ENCODE measurements at places on chromosomes 6 and 20. TPM values are rescaled to one million over a fixed set of nuclear protein-coding genes. Genes with fewer than 3 reads are reported as not detected.

- peaks cover 57% of the 10 kb centered on the region for H3K36me3 ChIP-seq
- H3K4me3 ChIP-seq, result no peak overlapping the region
- H3K27me3 ChIP-seq, result no peaks in the 10 kb centered on the region
- H3K4me1 ChIP-seq, result peaks cover 4% of the 10 kb centered on the region
Measured at GRCh38 chr6:147297663-147298316, 93.6 kb downstream of the STXBP5 start.

Gene MYB
- total RNA-seq, result 8.8 TPM

GRCh38 chr6:145090801-145091585 lies 644.3 kb downstream of the EPM2A start:
- no peak overlapping the region for H3K27ac ChIP-seq
- H3K4me3 ChIP-seq, result no peak overlapping the region
- no peaks in the 10 kb centered on the region for H3K36me3 ChIP-seq
- no peaks in the 10 kb centered on the region for H3K4me1 ChIP-seq
- H3K27me3 ChIP-seq, result no peaks in the 10 kb centered on the region

Gene HACE1
- total RNA-seq, result 20.5 TPM

Gene SRMS
- not detected for total RNA-seq

DNA sequence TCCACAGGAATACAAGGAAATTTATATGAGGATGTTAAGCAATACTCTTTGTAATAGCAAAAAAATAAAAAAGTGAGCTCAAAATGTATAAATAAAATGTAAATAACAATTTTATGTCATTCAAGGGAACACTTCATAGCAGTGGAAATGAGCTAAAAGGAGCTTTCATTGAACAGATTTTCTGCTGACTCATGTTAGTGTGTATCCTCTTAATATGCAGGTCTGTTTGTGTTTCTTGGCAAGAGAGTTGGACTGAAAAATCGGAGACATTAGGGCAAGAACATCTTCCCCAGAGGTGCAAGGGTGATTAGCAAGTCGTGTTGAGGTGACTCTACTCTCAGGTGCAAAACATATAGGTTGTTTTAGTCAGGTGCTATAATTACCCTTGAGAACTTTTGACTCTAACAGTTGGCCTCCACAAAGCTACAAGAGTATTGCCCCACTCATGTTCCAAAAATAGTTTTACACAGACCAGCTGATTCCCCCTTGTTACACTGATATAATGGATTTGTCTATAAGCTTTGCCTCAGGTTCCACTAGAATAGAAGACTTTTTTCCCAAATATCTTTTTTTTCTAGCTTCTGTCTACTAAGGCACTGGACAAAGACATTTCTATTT lies 702.9 kb downstream of the TENT5A start:
- H3K27ac ChIP-seq, result no peak overlapping the region
- no peak for DNase-seq
- no peaks in the 10 kb centered on the region for H3K36me3 ChIP-seq
- H3K27me3 ChIP-seq, result no peaks in the 10 kb centered on the region
- H3K4me1 ChIP-seq, result no peaks in the 10 kb centered on the region
- no peak overlapping the region for H3K4me3 ChIP-seq

- no peak overlapping the region for H3K27ac ChIP-seq
- DNase-seq, result no peak
Measured at GRCh38 chr6:119328892-119329793, 20.4 kb downstream of the MAN1A1 start.

GRCh38 chr6:10582774-10583508 lies 61.8 kb downstream of the GCNT2 start:
- H3K4me1 ChIP-seq, result peaks cover 42% of the 10 kb centered on the region
- H3K36me3 ChIP-seq, result peaks cover 7% of the 10 kb centered on the region
- peak; percentile 33 for DNase-seq
- H3K4me3 ChIP-seq, result peak overlapping the region; percentile 49
- H3K27me3 ChIP-seq, result no peaks in the 10 kb centered on the region

GRCh38 chr6:159440349-159440748 lies 252.7 kb downstream of the SOD2 start:
- H3K36me3 ChIP-seq, result no peaks in the 10 kb centered on the region
- DNase-seq, result no peak
- no peak overlapping the region for H3K27ac ChIP-seq
- H3K4me3 ChIP-seq, result no peak overlapping the region
- no peaks in the 10 kb centered on the region for H3K4me1 ChIP-seq

DNA sequence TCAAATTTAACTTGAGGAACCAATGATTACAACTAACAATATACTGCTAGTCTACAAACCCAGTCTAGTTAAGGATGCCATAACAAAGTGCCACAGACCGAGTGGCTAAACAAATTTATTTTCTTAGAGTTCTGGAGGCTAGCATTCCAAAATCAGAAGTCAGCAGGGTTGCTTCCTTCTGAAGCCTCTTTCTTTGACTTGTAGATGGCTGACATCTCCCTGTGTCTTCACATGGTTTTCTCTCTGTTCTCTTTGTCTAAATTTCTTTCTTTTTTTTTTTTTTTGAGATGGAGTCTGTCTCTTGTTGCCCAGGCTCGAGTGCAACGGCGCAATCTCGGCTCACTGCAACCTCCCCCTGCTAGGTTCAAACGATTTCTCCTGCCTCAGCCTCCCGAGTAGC lies 56.1 kb downstream of the NCOA3 start:
- peaks cover 12% of the 10 kb centered on the region for H3K4me1 ChIP-seq
- no peak overlapping the region for H3K4me3 ChIP-seq
- H3K36me3 ChIP-seq, result peaks cover 13% of the 10 kb centered on the region
- H3K27me3 ChIP-seq, result no peaks in the 10 kb centered on the region

DNA sequence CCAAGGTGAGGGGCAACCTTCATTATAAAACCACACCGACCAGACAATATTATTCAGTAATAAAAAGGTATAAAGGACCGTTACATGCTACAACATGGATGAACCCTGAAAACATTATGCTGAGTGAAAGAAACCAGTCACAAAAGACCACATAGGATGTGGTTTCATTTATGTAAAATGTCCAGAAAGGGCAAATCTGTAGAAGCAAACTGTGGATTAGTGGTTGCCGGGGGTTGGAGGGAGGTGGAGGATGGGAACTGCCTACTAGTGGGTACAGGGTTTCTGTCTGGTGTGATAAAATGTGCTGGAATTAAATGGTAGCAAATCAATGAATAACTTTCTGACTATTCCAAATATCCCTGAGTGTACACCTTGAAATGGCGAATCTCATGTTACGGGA lies 10.2 kb upstream of the PRND start:
- no peak for DNase-seq
- peak overlapping the region; percentile 65 for H3K27ac ChIP-seq
- H3K27me3 ChIP-seq, result peaks cover 10% of the 10 kb centered on the region
- H3K4me3 ChIP-seq, result peak overlapping the region; percentile 22

Gene RPS6KA2
- 5.7 TPM for total RNA-seq

DNA sequence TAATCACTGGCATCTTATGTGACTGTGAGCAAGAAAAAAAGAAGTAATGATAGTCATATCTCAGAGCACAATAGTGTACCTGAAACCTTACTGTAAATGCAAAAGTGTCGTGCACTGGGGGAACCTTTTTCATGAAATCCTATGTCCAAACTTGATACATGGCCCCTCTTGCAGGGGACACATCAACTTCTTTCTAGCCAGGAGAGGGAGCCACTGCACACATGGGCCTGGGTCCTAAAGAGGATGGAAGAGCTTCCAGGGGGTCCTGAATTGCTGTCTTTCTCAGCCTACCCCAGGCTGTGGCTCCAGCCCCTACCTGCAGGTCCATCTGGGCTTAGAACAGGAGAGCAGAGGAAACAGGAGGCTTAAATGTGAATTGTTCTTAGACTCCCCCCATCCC lies 165.7 kb downstream of the SOD2 start:
- H3K4me1 ChIP-seq, result peaks cover 2% of the 10 kb centered on the region
- H3K36me3 ChIP-seq, result no peaks in the 10 kb centered on the region
- no peak overlapping the region for H3K27ac ChIP-seq
- peaks cover 22% of the 10 kb centered on the region for H3K27me3 ChIP-seq
- no peak for DNase-seq

Gene FOXA2
- not detected for total RNA-seq

Gene PERP
- 3.9 TPM for total RNA-seq

- DNase-seq, result no peak
- H3K36me3 ChIP-seq, result peaks cover 4% of the 10 kb centered on the region
- H3K27me3 ChIP-seq, result peaks cover 2% of the 10 kb centered on the region
- peaks cover 29% of the 10 kb centered on the region for H3K4me1 ChIP-seq
- H3K27ac ChIP-seq, result no peak overlapping the region
Measured at GRCh38 chr20:41615676-41616075, 2.5 kb downstream of the CHD6 start.

DNA sequence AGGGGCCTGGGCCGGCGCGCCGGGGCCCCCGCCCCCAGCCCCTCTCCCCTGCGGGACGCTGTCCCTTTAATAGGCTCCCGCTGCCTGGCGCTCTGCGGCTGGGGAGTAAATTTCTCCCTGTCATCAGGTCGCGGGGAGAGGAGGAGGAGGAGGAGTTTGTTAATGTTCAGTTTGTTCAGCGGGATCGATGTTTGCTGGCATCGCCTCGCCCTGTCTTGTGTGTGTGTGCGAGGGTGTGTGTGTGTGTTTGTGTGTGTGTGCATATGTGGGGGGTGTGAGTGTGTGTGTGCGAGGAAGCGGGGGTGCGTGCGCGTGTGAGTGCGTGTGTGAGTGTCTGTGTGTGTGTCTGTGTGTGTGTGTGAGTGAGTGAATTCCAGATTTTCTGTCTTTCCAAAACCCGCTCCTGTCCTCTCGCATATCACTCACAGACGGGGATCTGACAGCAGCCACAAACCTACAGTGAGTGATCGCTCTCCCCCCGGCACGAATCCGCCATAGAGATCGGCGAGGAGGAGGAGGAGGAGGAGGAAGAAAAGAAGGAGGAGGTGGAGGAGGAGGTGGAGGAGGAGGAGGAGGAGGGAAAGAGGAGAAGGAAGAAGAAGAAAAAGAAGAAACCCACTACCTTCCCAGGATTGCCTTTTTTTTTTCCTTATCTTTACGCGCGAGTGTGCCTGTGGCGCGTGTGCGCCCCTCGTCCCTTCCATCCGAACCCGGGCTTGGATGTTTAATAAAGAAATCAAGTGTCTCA lies at the start of gene TSHZ2:
TSHZ2 (plus strand) TSS at position 169 of the 748 bp plus-strand sequence. CDS start 936 bp downstream, outside the sequence.
- H3K27ac ChIP-seq, result peak within 1 kb of the TSS; percentile 74
- peak within 1 kb of the TSS; percentile 90 for H3K4me3 ChIP-seq
- H3K4me1 ChIP-seq, result peaks cover 11% of the 10 kb centered on the region
- peaks cover 39% of the 10 kb centered on the region for H3K27me3 ChIP-seq
- DNase-seq, result peak; percentile 38
- peaks cover 2% of the 10 kb centered on the region for H3K36me3 ChIP-seq

GRCh38 chr6:158043586-158044524 lies 62.2 kb downstream of the SYNJ2 start:
- H3K4me1 ChIP-seq, result peaks cover 43% of the 10 kb centered on the region
- peaks cover 35% of the 10 kb centered on the region for H3K36me3 ChIP-seq

GRCh38 chr20:53805895-53806384 lies 212.3 kb upstream of the ZNF217 start:
- H3K27ac ChIP-seq, result no peak overlapping the region
- H3K4me1 ChIP-seq, result no peaks in the 10 kb centered on the region
- no peaks in the 10 kb centered on the region for H3K36me3 ChIP-seq
- H3K4me3 ChIP-seq, result no peak overlapping the region
- H3K27me3 ChIP-seq, result no peaks in the 10 kb centered on the region

Gene ADTRP
- 1.9 TPM for total RNA-seq

Gene KCNK5
- total RNA-seq, result 8.5 TPM

DNA sequence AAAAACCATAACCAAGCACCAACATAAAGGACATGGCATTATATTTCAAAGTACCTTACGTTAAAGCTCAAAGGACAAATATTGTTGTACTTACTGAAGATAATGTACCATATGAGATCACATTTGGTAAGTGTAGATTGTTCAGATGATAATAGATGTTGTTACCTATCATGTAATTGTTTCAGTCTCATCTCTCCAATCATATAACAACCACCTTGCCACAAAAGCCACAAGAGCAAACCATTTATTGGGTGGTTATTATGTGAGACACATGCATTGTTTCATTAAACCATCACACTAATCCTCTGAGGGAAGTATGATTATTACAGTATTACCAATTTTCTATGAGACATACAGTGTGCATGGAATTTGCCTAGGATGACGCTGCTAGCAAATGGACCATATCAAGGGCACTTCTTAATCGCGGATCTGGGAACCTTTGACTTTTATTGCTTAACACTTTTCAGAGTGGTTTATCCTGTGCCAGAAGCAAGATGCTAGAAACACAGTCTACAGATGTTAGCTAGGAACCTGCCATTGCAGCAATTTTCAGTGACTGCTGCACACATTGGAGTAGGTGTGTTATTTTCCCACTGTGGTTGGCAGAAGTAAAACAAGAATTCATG lies 149.8 kb upstream of the AKIRIN2 start:
- no peak overlapping the region for H3K4me3 ChIP-seq
- no peaks in the 10 kb centered on the region for H3K4me1 ChIP-seq
- no peak overlapping the region for H3K27ac ChIP-seq

GRCh38 chr6:17182961-17183360 lies 81.1 kb downstream of the STMND1 start:
- peaks cover 3% of the 10 kb centered on the region for H3K27me3 ChIP-seq
- no peak for DNase-seq
- no peak overlapping the region for H3K27ac ChIP-seq
- no peak overlapping the region for H3K4me3 ChIP-seq
- H3K4me1 ChIP-seq, result no peaks in the 10 kb centered on the region
- no peaks in the 10 kb centered on the region for H3K36me3 ChIP-seq

Gene FRK
- total RNA-seq, result 0.03 TPM

Gene PSMB8
- 308 TPM for total RNA-seq

- peaks cover 7% of the 10 kb centered on the region for H3K4me1 ChIP-seq
- DNase-seq, result no peak
- H3K27ac ChIP-seq, result no peak overlapping the region
- no peaks in the 10 kb centered on the region for H3K36me3 ChIP-seq
- no peak overlapping the region for H3K4me3 ChIP-seq
- peaks cover 3% of the 10 kb centered on the region for H3K27me3 ChIP-seq
Measured at GRCh38 chr6:14089224-14089623, 28.3 kb upstream of the CD83 start.

Gene SYCP2L
- not detected for total RNA-seq

DNA sequence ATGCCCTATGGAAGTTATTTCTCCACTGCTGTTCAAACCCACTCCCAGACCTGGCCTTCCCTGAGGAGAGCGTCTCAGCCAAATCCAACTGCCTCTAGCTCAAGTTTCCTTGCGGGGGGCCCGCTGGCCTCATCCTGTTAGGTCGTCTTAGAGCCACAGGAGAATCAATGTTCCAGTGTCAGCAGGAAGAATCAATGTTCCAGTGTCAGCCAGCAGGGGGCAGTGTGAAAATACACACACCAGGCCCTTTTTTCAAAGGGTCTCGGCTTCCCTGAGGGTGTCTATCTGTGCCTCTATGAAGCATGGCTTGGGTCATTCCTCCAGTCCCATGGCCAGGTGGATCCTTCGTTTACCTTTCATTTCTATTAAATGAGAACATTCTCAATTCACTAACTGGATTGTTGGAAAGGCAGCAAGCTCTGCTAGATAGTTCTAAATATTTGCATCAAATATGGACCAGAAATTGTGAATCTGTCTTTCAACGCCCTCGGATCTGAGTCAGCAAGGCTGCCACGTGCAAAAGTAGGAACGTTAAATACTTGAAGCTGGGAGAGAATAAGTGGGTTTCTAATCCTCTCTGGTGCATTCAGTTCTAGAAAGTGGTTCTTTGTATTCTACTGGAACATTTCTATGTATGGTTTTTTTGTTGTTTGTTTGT lies 19.2 kb downstream of the PRND start:
- H3K36me3 ChIP-seq, result no peaks in the 10 kb centered on the region
- no peak overlapping the region for H3K4me3 ChIP-seq
- H3K27me3 ChIP-seq, result peaks cover 19% of the 10 kb centered on the region
- DNase-seq, result peak; percentile 65
- peaks cover 3% of the 10 kb centered on the region for H3K4me1 ChIP-seq
- H3K27ac ChIP-seq, result no peak overlapping the region

All from activated naive CD8-positive, alpha-beta T cell treated with anti-CD3 and anti-CD28 coated beads, Interleukin-2, amount 10 ng/mL, durations not matched to agents 7 days and 5 days (primary cell).